ENCODE measurements at places on chromosomes 3 and 15.

GRCh38 chr3:127779747-127780146, 42.6 kb downstream of the MGLL start:
- DNase-seq: no peak

GRCh38 chr15:85033148-85033547, 51.5 kb downstream of the PDE8A start:
- DNase-seq: no peak

DNA sequence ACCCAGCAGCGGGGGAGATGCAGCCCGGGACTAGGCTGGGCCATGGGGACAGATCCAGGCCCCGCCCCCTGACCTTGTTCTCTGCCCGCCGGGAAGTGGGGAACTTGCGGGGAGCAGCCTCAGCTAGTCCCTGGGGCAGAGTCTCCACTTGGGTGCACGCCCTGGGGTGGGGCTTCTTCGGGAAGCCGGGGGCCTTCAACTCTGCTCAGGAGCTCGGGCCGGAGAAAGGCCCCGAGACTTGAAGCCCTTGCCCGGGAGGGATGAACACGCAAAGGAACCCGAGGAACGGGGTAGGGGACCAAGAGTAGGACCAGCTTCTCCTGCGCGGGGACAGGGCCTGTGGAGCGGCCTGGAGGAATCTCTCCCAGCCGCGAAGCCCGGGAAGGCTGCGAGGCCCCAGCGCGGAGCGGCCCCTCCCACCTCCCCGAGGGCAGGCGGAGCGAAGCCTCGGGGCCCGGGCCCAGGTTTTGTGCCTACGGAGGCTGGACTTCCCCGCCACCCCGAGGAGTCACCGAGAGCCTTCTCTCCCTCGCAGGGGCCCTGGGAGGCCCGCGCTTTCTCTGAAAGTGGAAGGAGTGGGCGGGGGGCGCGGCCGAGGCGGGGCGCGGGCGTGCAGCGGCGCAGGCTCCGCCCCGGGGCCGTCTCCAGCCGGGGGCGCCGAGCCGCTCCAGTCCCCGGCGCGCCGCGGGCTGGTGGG, at the start of gene ITPKA:
Gene ITPKA, plus strand, starts transcription at position 670 of the 697 bp plus-strand sequence. CDS start 54 bp downstream, outside the sequence.
- DNase-seq: peak; percentile 89

- DNase-seq: peak; percentile 58
These were observed 8.4 kb downstream of the SHF start for GRCh38 chr15:45179221-45179985.

GRCh38 chr3:58659051-58659675, 7.4 kb downstream of the FAM3D start:
- DNase-seq: no peak

- no peak for DNase-seq
These were observed 233.5 kb upstream of the DCBLD2 start for GRCh38 chr3:99134986-99135385.

GRCh38 chr15:45529613-45530012, 7.1 kb upstream of the SLC30A4 start:
- no peak for DNase-seq

GRCh38 chr3:39712413-39713048, 96.9 kb upstream of the MYRIP start:
- DNase-seq: no peak

GRCh38 chr15:60510006-60510405, 31.1 kb upstream of the ICE2 start:
- no peak for DNase-seq

DNA sequence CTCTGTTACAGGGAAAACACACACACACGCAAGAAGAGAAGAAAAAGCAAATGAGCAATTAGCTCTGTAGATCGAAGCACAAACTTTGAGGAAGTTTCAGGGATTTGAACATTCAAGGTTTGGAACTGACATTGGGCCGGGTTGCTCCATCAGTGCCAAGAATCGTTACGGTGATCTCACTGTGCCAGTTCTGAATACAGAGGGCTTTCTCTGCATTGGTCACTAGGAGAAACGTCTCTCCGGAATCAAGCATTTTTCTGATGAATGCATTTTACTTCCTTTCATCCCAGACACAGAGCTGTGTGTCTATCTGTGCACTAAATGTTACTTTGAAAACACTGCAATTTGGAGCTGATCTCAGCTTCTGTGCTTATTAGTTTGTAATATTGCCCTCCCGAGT, 11.2 kb downstream of the HRH1 start:
- DNase-seq: no peak

DNA sequence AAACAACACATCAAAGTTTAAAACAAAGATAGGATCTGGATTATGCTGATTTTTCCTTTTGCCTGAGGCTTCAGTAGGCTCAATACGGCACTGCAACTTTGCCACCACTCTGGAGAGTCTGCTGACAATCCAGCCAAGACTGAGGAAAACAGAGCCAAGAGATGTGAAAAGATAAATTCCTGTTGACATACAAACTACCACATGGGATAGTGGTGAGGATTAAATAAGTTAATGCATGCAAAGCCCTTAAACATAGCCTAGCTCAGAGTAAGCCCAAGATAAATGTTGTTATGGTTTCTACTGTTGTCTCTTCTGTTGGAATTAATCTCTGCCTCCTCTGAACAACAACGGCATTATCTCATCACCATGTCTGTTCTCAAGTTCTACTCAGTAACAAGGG, 245.9 kb upstream of the LMCD1 start:
- no peak for DNase-seq

- no peak for DNase-seq
These were observed 15.6 kb downstream of the SNAP23 start for GRCh38 chr15:42511007-42511391.

Measured in activated CD8-positive, alpha-beta memory T cell treated with anti-CD3 and anti-CD28 coated beads, Interleukin-2, amount 50 U/mL, for 4 hours (primary cell).